Osteocyte (in vitro differentiated cells): ENCODE measurements at places on chromosomes 7 and 10. TPM values are rescaled to one million over a fixed set of nuclear protein-coding genes. Genes with fewer than 3 reads are reported as not detected.
A peak's percentile ranks its signal among the peaks of the same experiment; 100 is the strongest.

DNA sequence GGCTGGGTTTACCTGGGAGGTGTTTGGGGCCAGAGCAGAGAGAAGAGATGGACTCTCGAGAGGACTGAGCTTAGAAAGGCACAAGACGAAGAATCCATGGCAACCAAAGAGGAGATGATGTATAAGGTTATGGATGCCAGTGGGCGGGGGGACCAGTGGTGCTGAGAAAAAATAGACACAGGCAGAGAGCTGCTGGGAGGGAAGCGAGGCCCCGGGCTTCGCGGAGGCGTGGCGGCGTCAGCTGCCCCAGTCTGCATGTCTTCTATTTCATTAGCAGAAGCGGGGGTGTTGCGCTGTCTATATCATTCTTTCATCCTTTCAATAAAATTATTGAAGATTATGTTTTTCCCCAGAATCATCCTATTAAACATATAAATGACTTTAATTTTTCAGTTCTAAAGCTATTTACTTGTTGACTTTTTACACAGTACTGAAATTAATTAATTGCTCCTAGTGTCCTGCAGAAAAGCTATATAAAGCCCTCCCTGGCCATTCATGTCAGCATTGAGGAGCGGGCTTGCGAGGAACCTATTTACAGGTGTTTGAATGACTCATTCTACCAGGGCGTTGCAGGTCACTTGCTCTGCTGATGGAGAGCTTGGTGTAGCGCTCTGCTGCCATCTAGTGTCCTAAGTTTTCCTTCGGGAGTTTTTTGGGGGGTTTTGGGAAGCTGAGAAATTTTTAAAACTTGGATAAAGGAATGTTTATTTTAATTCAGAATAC, 42.9 kb upstream of the BHLHA15 start:
- no peak overlapping the region for H3K4me3 ChIP-seq
- H3K27ac ChIP-seq = no peak overlapping the region
- no peaks in the 10 kb centered on the region for H3K27me3 ChIP-seq
- peaks cover 1% of the 10 kb centered on the region for H3K4me1 ChIP-seq
- no peak for DNase-seq

RAPGEF5 gene
- total RNA-seq = 0.21 and 0.27 TPM in 2 replicates

GRCh38 chr7:39504963-39505362, 61.2 kb upstream of the YAE1 start:
- H3K4me3 ChIP-seq = no peak overlapping the region
- no peaks in the 10 kb centered on the region for H3K4me1 ChIP-seq
- H3K27ac ChIP-seq = no peak overlapping the region

DNA sequence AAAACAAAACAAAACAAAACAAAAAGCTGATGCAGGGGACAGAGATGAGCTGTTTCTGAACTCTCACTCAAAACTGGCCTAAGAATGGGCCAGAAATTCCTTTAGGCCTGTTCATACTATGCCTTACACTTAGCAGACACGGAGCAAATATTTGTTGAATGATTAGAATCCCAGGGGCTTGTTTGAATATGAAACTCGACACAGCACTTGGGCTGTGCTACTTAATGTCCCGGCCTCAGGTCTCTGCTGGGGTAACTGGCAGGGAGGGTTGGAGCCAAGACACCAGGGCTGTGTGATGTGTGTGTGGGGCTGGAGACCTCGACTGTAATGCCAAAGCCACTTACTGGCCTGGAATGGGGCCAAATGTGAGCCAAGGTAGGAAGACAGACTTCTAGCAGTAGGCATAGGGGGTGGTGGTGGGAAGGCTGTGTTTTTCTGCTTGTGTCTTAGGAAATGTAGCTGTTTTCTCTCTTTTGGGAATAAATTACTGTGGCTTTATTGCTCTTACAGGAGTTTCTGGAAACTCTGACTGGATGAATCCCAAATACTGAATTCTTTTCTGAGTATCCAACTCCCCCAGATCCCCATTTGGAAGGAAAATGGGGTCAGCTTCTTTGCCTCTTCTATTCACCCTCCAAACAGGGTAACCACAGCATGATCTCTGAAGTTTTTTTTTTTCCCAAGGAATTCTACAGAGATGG, 66.7 kb downstream of the EMX2 start:
- DNase-seq = no peak
- peak overlapping the region; percentile 87 for H3K27ac ChIP-seq
- H3K36me3 ChIP-seq = no peaks in the 10 kb centered on the region
- no peak overlapping the region for H3K4me3 ChIP-seq
- H3K4me1 ChIP-seq = peaks cover 19% of the 10 kb centered on the region

GRCh38 chr10:89921403-89921802, 220.0 kb downstream of the KIF20B start:
- H3K27me3 ChIP-seq = peaks cover 6% of the 10 kb centered on the region
- no peak overlapping the region for H3K4me3 ChIP-seq
- no peak for DNase-seq

DNA sequence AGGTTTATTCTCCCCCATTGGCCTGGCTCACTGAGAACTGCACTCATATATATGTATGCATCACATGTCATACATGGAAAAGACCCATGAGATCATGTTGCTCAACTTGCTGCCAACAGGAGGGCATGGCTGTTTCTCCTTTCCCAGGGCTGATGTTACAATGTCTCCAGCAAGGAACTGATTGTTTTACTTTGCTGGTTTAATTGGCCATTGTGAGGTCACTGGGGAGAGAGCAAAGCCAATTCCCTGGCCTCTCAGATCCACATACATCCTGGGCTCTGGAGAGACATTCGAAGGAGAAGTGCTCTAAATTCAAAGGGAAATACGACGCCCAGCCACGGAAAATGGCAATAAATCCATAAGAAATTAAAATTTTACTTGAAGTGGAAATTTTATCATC, 287.8 kb downstream of the WDR11 start:
- H3K27me3 ChIP-seq = peaks cover 7% of the 10 kb centered on the region
- H3K4me3 ChIP-seq = no peak overlapping the region
- H3K4me1 ChIP-seq = no peaks in the 10 kb centered on the region
- no peak for DNase-seq

- no peak overlapping the region for H3K27ac ChIP-seq
- no peak for DNase-seq
Observed at GRCh38 chr7:126001349-126001748, 1071.7 kb upstream of the POT1 start.

DNA sequence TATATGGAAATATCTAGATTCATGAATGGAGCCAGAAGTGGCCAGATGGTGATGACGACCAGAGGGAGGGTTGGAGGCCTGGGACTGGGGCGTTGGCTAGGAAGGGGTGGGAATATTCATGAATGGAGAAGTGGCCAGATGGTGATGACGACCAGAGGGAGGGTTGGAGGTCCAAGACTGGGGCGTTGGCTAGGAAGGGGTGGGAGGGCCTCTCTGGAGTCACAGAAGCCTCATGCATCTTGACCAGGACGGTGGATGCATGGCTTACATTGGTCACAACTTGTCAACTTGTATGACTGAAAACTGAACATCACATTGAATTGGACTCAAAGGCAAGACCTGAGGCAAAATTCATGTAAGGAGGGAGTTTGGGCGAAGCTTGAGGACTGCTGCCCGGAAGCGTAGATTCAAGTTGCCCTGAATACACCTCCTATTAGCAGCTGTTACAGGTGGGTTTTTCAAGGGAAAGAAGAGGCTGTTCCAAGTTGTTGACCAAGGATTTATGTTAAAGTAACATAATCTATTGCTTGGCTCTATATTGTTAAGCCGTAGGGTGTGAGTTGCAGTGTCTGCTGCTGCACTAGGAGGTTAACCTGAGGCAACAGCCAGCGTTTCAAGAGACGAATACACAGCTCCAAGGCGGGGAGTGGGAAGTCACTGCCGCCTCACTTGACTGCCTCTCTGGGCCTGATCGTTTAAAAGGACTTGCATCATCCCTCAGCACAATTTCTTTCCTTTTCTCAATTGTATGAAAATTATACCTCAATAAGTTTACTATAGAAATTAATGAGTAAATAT, 55.1 kb upstream of the FAM20C start:
- no peak for DNase-seq
- H3K4me3 ChIP-seq = no peak overlapping the region
- H3K27me3 ChIP-seq = peaks cover 2% of the 10 kb centered on the region
- no peak overlapping the region for H3K27ac ChIP-seq
- H3K4me1 ChIP-seq = no peaks in the 10 kb centered on the region
- H3K36me3 ChIP-seq = no peaks in the 10 kb centered on the region

DNA sequence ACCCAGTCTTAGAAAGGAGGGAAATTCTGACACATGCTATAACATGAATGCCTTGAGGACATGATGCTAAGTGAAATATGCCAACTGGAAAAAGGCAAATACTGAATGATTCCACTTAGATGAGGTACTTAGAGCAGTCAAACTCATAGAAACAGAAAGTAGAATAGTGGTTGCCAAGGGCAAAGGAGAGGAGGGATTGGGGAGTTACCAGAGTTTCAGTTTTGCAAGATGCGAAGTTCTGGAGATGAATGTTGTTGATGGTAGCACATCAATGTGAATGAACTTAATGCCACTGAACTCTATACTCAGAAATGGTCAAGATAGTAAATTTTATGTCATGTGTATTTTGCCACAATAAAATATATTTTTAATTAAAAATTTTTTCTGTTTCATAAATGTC, 38.9 kb downstream of the DRGX start:
- no peak overlapping the region for H3K4me3 ChIP-seq
- H3K27ac ChIP-seq = no peak overlapping the region
- H3K4me1 ChIP-seq = peaks cover 21% of the 10 kb centered on the region
- no peaks in the 10 kb centered on the region for H3K36me3 ChIP-seq
- DNase-seq = no peak

- DNase-seq = no peak
- no peaks in the 10 kb centered on the region for H3K36me3 ChIP-seq
- H3K27me3 ChIP-seq = no peaks in the 10 kb centered on the region
- H3K4me1 ChIP-seq = peaks cover 5% of the 10 kb centered on the region
Observed at GRCh38 chr7:157795199-157795598, 458.4 kb downstream of the DNAJB6 start.

DNA sequence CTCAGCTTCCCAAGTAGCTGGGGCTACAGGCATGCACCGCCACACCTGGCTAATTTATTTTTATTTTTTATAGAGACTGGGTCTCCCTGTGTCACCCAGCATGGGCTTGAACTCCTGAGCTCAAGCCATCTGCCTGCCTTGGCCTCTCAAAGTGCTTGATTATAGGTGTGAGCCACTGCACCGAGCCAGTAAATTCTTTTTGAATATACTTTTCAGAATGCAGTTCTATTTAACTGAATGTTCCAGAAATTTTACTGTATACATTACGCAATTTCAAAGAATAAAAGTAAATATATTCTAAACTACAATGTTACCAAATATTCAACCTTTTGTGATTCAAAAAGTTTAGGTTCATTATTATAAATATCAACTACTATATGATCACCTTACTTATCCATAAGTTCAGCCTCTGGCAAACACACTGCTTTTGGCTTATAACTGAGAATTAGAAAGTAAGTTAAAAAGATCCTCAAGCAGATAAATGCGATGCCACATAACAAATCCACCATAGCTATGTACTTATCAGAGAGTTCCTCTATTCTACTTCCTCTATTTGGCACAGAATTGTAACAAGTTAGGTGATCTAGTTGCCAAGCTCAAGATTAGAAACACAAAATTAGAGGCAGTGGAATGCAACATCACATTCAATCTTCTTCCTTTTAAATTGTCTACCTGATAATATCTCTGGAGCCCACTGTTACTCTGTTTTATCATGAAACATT, 118.2 kb downstream of the ANK3 start:
- peaks cover 2% of the 10 kb centered on the region for H3K4me1 ChIP-seq
- no peaks in the 10 kb centered on the region for H3K36me3 ChIP-seq
- DNase-seq = no peak
- no peaks in the 10 kb centered on the region for H3K27me3 ChIP-seq

MNX1 gene
- total RNA-seq = not detected in 2 replicates
